ENCODE measurements at places on chromosomes 7 and 10.

DNA sequence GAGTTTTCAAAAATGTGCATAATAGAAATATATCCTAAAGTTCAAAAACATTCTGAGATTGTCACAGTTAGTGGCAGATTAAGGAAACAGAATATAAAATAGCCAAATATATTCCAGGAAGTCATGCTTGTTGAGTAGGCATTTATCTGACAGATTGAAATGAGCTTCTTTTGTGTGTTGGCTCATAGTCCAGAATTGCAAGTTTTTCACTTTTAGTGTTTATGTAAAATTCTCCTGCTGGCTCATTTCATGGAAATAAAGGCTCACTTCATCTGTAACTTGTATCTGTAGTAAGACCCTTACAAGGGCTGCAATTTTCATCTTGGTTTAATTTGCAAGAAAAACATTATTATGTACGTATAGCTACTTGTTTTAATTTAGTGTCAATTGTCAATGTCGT lies 93.5 kb downstream of the MCU start:
- no peak for DNase-seq

DNA sequence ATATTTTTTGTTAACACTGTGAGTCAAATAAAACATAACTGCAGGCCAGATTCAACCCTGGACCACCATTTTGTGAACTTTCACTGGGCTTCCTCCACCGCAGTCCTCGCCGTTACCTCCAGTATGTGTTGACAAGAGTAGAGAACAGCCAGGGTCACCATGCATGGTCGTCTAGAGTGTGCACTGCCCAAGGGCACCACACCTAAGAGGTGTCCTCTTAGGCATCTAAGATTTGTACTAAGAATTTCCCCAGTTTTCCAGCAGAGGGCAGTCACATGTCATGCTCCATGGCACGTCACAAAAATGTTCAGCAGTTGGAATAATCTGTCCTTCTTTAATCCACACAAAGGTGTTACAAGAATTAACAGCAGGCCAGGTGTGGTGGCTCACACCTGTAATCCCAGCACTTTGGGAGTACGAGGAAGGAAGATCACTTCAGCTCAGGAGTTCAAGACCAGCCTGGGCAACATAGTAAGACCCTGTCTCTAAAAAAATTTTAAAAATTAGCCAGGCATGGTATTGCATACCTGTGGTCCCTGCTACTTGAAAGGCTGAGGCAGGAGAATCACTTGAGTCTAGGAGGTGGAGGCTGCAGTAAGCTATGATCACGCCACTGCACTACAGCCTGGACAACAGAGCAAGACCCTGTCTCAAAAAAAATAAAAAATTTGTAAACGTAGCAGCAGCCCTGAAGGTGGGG lies 71.2 kb upstream of the FOXK1 start:
- DNase-seq = no peak

DNA sequence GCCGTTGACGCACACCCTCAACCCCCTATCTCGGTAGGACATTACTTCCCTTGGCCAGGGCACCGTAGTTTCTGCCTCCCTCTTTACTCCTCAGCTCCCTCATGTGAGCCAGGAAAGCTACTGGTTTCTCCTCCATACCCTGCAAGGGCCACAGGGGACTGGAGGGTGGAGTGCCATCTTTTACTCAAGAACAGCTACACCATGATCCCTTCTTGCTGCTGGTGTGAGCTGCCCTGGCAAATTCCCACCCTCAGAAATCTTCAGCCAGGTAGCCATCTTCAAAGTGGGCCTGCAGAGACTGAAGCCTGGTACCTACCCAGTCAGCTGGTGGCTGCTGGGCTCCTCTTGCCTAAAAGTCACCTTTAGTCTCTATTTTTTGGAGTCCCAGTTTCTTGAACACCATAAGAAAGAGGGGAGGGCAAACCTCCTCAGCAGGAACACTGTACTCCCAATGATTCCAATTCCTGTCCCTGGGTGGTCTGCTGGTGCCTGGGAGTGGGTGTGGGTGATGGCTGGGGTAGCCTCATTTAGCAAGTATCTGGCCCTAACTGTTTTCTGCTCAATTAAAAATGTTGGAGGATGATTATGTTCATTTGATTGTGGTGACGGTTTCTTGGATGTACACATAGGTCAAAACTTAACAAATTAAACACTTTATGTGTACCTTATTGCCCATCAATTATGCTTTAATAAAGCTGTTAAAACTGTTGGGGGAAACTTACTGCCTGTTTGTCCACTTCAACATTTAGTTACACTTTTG lies 105.0 kb upstream of the NPY start:
- no peak for DNase-seq

DNA sequence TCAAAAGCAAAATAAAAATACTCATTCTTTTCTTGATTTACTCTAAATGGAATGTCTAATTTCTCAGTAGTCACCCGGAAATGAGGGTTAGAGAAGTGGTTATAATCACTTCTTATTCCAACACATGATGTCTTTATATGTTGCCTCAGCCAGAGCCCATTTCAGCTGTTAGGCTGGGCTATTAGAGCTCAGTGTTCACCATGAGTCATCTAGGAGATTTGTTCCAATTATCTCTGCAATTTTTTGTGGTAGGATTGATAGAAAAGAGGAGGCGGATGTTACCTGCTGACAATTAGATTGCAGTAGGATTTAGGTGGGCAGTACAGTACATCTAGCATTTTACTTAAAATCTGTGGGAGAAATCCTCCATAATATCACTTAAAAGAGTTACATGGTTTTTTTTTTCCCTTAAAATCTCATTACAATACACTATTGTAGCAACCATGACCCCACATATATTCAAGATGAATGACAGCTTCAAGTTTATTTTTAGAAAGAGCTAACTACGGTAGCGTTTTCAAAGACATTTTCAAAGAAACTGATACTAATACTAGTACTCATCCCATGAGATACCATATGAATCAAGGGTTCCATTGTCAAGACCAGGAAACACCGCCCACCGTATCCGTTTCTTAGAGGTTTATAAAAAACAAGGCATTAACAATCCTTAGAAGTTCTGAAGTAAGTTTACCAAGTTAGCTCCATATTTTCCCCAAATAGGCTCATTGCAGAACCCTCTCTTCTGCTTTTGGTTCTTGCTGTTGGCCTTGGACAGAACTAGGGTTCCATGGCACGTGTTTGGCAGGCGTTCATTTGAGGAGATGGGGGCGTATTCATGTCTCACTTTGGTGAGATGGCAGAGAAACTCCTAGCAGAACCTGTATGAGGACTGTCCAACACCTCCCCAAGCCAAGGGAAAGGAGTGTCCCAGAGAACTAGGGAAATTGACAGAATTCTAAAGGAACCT lies 10.4 kb downstream of the CPA2 start:
- no peak for DNase-seq

DNA sequence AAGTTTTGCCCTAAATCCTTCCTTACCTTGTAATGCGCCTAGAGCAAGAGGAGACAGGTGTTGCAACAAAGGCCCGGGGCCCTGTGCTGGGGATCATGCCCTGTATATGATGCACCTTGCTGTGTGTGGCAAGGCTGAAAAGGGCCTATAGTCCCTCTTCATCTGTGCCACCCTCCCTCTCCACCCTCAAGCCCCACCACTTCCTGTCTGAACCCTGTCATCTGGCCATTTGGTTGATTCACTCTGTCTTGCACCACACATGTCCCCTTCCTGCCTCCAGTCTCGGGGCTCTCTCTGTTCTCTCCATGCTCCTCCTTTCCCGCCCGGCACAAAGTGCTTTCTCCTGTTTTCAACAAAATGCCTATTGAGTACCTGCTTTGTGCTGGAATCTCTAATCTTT lies 11.5 kb upstream of the MALSU1 start:
- DNase-seq = no peak

DNA sequence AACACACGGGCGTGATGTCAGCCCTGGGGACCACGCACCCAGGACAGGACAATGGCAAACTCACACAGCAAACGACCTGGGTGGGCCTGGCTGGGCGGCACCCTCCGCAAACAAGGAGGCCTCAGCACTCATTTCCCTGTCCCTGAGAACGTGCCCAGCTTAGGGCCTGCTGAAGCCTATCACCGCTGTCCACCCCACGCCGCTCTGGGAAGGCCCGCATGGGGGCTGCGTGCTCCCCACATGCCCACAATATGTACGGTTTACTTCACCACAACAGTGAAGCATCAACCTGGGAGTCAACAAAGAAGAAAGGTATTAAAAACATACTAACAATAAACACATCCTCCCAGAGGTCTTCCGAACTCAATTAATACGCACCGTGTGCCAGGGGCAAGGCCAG lies 12.2 kb downstream of the MAD1L1 start:
- no peak for DNase-seq

- no peak for DNase-seq
Observed at GRCh38 chr10:112184379-112184778, 814 bp upstream of the GPAM start.

DNA sequence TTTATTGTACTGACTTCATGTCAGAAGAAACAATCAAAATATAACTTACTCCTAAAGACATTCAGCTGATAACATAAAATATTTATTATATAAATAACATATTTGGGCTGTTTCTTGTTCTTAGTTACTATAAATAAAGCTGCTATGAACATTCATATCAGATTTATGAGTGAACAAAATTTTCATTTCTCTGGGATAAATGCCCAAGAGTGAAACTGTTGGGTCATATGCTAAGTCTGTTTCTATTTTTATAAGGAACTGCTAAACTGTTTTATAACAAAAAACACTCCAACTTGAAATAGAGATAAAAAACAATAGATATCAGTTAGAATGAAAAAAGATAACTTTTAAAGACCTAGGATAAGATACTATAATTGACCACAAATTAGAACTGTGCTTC lies 26.5 kb upstream of the CC2D2B start:
- no peak for DNase-seq

GRCh38 chr10:30029164-30029871 lies 30.1 kb downstream of the JCAD start:
- DNase-seq = no peak

DNA sequence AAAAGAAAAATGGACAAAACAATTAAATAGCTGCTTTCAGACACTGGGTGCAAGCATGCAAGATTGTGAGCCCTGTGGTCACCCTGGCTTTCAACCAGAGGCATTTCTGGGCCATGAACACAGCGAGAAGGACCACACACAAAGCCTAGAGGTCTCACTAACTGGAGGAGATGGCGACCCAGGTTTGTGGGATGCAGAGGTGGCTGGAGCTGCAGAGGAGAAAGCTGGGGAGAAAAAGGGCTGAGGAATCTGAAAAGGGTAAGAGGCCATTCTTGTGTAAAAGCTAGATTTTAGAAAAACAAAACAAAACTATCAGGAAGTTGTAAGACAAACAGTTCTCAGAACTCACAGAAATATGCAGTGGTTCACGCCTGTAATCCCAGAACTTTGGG lies 30.1 kb upstream of the PTPRN2 start:
- no peak for DNase-seq

GRCh38 chr10:127815147-127815546 lies 77.6 kb downstream of the CLRN3 start:
- no peak for DNase-seq

GRCh38 chr7:153529100-153529499 lies 523.1 kb upstream of the DPP6 start:
- no peak for DNase-seq

DNA sequence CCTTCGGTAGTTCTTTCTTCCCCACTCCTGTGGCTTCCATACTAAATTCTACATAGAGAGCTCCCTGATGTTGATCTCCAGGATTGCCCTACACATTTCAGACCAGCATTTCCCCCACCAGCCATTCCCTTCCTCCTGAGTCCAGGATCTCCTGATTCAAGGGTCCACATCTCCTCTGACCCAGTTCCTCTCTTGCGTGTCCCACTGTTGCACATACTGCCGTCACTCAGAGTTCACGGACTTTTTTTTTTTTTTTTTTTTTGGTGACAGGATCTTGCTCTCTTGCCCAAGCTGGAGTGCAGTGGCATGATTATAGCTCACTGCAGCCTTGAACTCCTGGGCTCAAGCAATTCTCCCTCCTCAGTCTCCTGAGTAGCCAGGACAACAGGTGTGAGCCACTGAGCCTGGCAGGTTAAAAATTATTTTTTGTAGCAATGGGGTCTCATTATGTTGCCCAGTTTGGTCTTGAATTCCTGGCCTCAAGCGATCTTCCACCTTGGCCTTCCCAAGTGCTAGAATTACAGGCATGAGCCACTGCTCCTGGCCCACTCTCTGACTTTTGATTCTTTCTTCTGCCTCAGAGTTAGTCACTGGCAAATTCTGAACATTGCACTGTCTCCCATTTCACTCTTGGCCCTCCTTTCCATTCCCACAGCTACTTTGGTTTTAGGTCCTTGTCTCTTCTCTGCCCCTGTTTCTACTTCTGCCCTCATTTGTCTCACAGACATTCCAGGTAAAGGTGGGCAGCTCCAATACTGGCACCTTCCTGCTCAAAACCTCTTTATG lies 29.6 kb upstream of the ZRANB1 start:
- DNase-seq = no peak

DNA sequence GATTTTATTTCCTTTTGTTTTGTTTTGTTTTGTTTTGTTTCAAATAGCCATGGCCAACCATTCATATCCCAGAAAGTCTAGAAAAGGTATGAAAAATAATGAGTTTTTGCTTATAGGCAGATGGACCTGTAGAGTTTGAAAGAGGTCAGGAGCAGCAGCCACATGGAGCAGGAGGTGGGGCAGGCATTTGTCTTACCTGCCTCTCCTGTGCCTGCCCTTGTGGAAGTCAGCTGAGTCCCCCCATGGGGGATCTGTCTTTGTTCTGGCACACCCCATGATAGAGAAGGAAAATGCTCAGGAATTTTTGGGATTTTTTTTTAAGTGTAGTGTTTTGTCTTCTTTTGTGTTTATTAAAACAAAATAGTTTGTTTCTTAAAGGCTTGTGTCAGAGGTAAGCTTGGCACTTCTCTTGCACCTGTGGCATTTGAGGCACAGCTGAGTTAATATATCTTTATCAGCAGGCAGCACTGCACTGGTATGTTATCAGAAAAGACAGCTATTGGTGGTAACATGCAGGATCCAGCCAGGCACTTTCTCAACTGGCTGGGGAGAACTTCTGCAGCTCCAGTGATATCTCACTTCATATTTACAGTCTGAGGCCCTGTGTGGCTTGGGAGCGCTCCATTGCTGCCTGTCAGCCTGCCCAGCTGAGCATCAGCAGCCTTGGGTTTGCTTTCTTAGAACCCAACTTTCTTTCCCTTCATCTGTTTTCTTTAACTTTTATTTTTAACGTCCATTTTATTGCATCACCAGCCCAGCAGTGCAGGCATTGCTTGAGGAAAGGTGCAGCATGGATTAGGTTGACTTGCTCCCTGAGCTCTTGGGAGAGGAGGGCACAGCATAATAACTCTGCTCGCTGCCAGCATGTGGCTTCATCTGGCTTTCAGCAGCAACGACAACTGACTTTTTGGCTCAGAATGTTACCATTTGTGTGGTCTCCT lies 44.4 kb downstream of the LRRC4 start:
- DNase-seq = no peak

- no peak for DNase-seq
Observed at GRCh38 chr10:117425974-117426566, 50.8 kb upstream of the PDZD8 start.

Data from dorsolateral prefrontal cortex (tissue), 122 donors.